ENCODE measurements at places on chromosomes 7 and 10.

GRCh38 chr10:31745612-31746376 lies 182.8 kb downstream of the ARHGAP12 start:
- no peak for DNase-seq

- DNase-seq: no peak
Measured at GRCh38 chr7:9498303-9498702, 1064.9 kb downstream of the NXPH1 start.

- DNase-seq: no peak
Measured at GRCh38 chr10:124180947-124181549, 87.7 kb upstream of the CHST15 start.

GRCh38 chr7:114243646-114244045 lies 171.0 kb upstream of the FOXP2 start:
- no peak for DNase-seq

DNA sequence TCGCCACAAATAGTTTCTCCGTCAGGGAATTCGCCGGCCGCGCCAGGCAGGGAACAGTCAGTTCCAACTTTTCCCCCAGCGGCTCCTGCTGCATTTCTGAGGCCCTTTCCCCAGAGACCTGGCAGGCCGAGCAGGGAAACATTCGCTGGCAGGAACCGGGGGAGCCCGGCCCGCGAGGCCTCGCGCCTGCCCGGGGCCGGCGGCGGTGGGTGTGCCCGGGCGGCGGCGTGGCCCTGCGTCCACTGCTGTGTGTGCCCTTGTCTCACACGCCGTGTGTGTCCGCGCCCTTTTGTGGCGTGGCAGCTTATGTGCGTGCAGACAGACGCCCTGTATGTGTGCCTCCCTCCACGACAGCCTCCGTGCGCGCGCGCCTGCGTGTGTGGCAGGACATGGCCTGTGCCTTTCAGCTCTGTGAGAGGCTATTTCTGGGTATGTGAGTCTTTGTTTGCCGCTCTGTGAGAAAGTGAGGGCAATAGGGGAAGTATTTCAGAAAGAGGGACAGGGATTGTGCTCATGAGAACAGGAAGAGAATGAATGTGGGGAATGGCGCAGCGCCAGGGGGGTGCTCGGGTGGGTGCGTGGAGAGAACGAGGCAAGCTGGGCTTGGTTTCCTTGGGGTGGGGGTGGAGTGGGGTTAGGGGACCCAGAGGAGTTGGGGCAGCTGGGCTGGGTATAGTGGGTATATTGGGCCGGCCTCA lies 689 bp upstream of the SMARCD3 start:
- DNase-seq: no peak

GRCh38 chr7:130912082-130912861 lies 178.3 kb upstream of the KLF14 start:
- no peak for DNase-seq

GRCh38 chr10:24556750-24557742 lies 166.6 kb downstream of the ARHGAP21 start:
- no peak for DNase-seq

DNA sequence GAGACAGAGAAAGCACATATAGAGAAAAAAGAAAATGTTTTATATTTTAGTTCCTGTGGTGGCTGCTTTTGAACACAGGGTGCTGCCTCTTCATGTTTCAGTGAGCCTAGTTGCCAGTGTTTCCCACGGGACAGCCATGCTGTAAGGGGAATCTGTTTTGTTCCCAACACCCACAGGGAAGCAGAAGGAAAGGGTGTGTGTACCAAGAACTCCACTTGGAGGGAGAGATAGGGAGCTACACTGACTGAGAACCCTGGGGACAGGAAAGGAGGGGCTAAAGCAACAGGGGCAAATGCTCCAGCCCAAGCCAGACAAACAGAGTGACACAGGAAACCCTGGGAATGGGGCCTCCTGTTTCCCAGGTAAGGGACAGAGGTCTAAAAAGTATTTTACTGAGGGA lies 40.2 kb downstream of the FRMPD2 start:
- no peak for DNase-seq

GRCh38 chr7:29924684-29925083 lies 64.9 kb downstream of the SCRN1 start:
- DNase-seq: no peak

GRCh38 chr10:60490013-60490412 lies 100.3 kb upstream of the ANK3 start:
- DNase-seq: no peak

DNA sequence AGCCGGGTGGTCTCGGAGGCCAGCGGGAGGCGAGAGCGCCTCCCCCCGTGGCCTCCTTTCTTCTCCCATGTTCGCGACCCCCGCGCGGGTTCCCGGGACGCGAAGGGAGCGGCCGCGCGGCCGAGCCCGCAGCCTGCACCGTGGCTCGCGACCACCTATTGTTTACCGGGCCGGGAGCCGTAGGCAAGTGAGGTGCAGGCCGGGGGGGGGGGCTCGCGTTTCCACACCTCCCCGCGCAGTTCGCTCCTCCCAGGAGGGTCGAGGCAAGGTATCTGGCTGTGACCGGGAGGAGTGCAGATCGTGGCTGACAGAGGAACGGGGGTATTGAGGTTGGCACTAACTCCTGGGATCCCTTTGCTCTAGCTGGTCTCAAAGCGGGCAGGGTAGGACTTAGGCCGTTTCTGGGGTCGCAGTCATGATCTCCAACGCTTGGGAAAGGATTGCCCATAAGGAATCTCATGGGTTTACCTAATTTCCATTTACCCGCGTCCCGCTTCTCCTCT lies 734 bp downstream of the PTPN12 start:
- no peak for DNase-seq

GRCh38 chr7:124403112-124403511 lies 362.5 kb downstream of the GPR37 start:
- no peak for DNase-seq

DNA sequence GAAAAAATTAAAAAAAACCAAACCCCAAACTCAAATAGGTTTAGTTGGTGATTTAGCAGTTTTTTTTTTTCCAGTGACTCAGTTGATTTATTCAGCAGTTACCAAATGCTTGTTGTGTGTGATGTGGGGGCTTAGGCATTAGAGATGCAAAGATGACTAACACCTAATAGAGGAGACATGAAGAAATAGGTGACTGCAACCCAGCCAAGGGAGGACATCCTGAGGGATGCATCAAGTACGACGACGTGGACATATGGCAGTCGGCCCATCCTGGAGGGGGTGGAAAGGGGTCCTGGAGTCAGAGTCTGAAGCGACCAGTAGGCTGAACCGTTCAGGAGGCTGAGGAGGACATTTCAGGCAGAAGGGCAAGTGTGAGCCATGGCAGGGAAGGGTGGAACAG lies 35.5 kb downstream of the LRMDA start:
- no peak for DNase-seq

- no peak for DNase-seq
Measured at GRCh38 chr7:76302347-76303201, at the start of gene HSPB1. HSPB1 (plus strand) TSS chr7:76302673; CDS start chr7:76302713, 40 bp downstream.

DNA sequence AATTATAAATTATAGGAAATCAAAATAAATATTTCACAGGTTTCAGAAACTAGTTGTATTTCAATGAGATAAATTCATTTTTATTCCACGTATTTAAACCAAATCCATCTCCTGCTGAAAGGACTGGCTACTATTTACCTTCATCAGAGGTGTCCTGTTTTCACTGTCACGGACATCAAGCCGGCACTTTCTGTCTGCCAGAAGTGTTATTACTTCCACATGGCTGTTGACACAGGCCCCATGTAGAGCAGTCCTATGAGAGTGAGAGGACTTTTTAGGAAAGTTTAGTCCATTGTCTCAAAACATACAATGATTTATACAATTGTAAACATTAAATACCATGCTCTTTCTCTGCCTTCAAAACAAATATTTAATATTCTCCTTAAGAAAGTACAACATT lies 100.4 kb upstream of the ACBD5 start:
- DNase-seq: no peak

DNA sequence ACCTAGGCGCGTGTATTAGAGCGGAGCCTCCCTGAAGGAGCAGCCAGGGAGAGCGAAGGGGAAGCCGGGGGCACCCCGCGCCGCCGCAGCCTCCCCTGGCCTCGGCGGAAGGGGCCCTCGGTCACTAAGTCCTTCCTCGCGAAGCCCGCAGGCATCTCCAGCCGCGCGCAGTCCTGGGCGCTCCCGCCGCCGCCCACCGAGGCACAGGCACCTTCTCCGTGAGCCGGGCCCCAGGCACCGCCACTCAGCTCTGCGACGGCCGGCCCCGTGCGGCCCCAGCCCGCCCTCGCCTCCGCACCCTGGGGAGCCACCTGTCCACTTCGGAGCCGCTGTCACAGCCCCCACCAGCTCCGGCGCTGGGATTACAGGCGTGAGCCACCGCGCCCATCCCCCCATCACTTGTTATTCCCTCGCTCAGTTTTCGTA lies 80.8 kb downstream of the ZNF467 start:
- no peak for DNase-seq

DNA sequence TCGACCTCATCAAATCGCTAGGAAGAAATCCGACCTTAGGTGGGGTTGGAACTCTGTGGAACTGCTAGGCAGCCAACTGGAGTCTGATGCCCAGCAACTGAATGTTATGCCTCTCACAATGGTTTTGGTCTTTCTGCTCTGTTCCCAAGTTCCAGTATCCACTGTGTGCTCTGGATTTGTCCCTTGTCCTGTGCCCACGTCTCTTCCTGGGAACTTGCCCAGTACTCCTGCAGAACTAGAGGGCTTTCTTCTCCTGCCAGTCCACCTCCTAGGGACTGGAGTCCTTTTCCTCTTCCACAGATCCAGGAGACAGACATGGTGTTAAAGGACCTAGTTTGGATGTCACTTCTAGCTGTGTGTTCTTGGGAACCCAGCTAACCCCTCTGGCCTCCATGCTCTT lies 26.6 kb downstream of the PRTFDC1 start:
- DNase-seq: no peak

DNA sequence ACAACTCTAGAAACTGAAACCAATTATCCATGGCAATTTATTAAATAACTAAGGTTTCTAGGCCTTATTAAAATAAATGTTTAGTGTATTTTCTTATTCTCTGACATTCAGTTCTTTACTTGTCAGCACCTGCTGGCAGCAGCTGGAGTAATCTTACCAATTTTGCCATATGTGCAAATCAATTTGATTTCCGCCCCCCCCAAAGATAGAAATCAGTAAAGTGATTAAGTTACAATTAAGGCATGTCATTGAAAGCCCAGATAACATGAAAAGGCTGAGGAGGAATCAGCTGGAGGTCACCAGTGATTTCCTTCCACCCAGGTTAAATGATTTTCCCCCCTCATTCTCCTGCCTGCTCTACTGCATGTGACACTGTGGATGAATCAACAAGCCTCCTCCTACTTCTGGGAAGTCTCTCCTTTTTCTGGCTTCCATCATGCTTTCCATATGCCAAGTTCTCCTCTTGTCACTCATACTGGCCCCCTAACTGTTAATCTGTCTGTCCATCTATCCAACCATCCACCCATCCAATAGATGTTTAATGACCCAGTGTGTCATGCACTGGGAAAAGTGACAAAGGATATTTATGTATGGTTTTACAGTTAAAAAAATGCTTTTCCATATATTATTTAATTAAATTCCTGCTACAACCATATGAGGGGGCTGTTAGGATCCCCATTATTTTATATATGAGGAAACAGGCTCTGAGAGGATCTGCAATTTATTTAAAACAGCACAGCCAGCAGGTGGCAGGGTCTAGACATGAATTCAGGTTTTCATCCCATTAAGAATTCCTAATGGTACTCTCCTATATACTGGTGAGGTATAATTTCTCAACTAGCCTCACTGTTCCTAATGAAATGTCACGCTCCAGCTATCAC lies 116.5 kb downstream of the ATXN7L1 start:
- no peak for DNase-seq

Measured in stimulated activated CD8-positive, alpha-beta memory T cell treated with anti-CD3 and anti-CD28 coated beads, Interleukin-4, amount 100 ng/mL, for 4 hours (primary cell).